ENCODE measurements at places on chromosomes 2 and 18.

DNA sequence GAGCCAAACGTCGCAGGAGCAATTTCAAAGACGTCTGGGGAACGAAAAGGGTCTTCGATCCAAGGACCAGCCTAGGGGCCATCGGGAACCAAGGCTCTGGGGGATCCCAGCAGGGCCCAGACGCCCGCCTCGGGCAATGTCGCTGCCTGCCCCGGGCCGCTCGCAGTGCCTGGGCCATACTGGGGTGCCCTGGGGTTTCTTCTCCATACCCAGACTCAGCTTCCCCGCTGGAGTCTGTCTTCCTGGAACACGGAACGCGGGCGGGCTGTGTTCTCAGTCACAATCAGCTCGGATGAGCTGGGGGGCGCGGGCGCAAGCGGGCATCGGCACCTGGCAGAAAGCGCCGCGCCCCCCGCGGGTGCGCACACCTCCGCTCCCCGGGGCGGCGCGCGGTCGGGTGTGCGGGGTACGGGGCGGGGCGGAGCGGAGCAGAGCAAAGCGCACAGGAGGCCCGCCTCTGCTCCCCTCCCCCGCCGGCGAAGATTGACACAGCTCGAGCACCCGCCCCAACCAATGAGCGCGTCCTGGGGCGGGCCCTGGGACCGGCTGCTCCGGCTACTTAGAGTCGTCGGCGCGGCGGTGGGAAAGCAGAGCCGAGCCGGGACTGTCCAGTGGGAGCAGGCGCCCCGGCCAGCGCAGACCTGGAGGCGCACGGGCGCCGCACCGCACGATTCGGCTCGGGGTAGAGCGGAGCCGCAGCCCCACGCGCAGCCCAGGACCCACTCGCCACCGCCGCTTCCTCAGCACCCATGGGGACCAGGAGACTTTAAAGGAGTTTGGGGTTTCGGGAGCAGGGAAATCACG is at the start of gene LRATD1:
LRATD1 (plus strand) TSS at position 585 of the 804 bp plus-strand sequence. CDS start 1,263 bp downstream, outside the sequence.
- peak; percentile 88 for DNase-seq

DNA sequence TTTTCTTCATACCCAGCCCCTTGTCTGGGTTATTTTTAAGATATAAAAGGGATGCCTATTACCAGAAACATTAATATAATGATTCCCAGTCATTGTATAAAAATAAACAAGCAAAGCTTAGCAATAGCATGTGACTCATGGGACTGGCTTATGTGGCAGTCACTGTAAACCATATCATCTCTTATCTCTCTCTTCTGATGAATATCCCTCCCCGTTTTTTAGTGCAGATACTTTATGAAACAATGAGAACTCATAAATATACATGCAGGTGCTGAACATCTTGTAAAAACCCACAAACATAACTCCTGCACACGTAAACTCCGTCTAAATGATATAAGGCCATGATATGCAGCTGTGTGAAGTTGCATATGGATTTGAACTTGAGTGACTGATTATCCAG is 154.9 kb downstream of the MGAT5 start:
- no peak for DNase-seq

DNA sequence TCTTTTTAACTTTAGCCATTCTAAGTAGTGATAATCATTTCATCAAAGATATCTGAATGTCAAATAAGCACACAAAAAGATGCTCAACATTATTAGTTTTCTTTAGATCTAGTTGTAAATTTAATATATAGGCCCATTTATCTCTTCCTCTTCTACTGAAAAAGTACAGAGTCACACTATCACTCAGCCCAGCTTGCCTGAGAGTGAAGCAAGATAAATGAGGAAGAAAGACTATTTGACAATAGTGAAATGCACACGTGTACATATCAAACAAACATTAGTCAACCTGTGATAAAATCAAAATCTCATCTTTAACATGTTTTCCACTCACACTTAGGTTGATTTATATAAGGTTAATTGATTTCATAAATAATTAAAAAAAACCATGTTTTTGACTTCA is 83.5 kb upstream of the CCDC195 start:
- DNase-seq: no peak

DNA sequence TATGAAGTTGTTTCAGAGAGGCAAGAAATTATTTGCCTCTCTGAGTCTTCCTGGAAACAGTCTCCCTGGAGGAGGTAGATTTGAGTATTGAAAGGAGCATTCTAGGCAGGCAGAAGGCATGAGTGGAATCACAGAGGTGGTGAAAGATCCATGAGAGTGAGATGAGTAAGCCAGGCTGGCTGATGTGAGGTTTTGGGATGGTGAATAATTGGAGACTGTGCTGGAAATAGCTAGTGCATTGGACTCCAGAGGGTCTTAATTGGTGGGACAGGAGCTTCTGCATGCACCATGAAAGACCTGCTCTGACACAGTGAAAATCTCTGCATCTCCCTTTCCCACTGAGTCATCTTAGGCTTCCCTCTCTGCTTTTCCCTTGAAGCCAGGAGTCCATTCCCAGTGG is 46.3 kb downstream of the CDC42EP3 start:
- DNase-seq: no peak

DNA sequence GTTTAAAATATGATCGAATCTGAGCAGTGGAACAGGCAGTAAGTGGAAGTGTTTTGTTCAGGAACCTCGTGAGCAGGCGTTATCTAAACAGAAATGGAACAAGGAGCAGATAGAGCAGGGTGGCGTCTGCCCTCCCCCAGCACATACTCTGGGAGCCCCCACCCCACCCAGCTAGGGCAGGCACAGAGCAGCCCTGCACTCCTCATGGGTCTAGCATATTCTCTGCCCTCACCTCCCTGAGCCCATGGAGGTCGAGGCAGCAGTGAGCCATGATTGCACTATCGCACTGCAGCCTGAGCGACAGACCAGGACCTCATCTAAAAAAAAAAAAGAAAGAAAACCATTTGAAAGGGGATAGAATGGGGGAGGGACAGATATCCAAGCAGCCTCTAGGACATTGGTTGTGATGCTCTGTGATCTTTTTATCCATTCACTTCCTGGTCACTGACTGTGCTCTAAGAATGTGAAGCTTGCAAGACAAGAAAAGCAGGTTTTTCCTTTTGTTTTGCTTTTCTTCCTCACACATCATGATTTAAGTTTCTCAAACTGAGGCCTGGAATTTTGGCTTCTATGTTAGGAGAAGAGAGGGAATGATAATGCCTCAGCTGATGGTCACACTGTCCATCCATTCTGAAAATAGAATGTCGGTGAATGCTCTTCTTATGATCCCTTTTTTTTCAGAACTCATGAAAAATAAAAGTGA is 3.1 kb downstream of the MLPH start:
- DNase-seq: no peak

GRCh38 chr2:102753563-102754159 is 8.2 kb upstream of the TMEM182 start:
- peak; percentile 63 for DNase-seq

DNA sequence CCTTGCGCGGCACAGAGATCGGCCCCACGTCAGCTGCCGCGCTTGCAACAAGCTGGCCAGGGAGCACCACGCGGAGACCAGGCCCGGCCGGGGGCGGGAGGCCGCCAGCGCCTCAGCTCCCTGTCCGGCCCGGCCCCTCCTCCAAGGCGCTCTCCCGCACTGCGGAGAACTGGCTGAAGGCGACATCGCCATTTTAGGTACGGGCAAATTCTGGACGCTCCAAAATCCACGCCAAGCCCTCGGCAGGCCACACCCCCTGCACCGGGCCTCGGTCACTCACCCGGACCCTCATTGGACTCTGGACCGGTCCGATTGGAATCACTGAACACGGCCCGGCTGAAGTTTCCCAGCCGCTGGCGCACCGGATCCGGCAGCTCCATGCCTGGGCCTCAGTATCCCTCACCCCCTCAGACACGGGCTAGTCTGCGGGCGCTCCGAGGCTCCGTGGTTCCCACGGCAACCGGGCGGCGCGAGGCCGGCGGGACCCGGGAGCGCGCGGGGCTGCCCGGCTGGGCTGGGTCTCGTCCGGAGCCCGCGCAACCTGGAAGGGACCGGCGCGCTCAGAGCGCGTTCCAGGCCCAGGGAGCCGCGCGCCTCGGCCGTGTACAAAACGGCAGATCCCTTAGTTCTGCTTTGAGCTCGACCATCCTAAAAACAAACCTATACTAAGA is at the start of gene TMEM17:
TMEM17 (minus strand) TSS at position 446 of the 671 bp plus-strand sequence; CDS start at position 380, 66 bp downstream.
- peak; percentile 90 for DNase-seq

GRCh38 chr2:86825693-86826381 is 35.1 kb upstream of the CD8A start:
- DNase-seq: no peak

- DNase-seq: no peak
Measured at GRCh38 chr2:7089898-7090510, 172.8 kb downstream of the RNF144A start.

- no peak for DNase-seq
Measured at GRCh38 chr2:48736251-48736650, 19.3 kb downstream of the LHCGR start.

DNA sequence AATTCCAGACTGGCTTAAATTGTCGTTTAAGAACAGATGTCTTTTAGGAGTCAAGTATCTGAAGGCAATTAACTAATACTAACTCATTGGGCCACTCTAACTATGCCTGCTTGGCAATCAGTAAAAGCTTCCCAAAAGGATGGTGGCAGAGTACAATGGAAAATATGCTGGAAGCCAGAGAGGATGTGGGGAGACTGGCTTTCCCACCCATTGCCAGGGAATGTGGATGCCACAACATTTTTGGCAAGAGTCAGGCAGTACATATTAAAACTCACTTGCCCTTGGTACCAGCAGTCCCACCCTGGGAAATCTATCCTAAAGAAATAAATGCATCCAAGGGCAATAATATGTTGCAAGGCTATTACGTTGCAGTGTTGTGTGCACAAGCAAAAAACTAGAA is 74.0 kb upstream of the FZD7 start:
- no peak for DNase-seq

DNA sequence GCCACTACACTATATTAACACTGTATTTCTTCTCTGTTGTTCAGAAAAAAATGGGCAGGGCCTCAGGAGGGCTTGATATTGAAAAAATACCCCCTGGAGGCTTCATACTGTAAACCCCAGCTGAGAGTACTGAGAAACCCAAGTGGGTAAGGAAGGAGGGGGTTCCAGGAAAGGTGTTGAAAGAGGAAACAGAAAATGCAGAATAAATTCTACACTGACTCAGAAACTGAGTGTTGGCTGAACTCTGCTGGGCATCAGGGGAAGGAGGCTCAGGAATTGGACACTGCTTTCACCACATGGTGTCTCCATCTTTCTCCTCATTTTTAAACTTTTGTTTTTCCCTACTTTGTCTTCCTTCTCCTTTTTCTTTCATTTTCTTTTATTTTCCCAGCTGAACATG is 253.7 kb downstream of the DYM start:
- DNase-seq: no peak

- DNase-seq: peak; percentile 32
Measured at GRCh38 chr2:127508631-127509034, 17.7 kb downstream of the IWS1 start.

- DNase-seq: no peak
Measured at GRCh38 chr2:65033178-65033577, 23.0 kb upstream of the CEP68 start.

- DNase-seq: no peak
Measured at GRCh38 chr2:124755386-124755785, 730.3 kb downstream of the CNTNAP5 start.

GRCh38 chr2:190649798-190650390 is 1.0 kb downstream of the NAB1 start:
- peak; percentile 58 for DNase-seq

DNA sequence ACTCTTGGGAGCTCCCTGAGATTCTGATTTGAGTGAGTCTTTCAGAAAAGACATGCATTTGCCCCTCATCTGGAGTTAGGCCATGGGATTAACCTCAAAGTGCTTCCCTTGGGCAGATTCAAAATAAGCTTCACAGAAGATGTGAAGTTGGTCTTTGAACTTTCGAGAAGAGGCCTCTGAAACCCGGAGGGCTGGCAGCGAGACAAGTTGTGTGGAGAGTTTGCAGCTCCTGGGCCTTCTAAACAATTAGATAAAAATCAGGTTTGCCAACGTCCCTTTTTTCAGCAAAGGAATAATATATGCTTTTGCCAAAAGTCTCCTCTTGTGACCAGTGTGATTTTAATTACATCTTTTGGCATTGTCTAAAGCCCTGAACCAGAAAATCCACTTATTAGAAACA is 489.7 kb downstream of the SOX11 start:
- DNase-seq: no peak

DNA sequence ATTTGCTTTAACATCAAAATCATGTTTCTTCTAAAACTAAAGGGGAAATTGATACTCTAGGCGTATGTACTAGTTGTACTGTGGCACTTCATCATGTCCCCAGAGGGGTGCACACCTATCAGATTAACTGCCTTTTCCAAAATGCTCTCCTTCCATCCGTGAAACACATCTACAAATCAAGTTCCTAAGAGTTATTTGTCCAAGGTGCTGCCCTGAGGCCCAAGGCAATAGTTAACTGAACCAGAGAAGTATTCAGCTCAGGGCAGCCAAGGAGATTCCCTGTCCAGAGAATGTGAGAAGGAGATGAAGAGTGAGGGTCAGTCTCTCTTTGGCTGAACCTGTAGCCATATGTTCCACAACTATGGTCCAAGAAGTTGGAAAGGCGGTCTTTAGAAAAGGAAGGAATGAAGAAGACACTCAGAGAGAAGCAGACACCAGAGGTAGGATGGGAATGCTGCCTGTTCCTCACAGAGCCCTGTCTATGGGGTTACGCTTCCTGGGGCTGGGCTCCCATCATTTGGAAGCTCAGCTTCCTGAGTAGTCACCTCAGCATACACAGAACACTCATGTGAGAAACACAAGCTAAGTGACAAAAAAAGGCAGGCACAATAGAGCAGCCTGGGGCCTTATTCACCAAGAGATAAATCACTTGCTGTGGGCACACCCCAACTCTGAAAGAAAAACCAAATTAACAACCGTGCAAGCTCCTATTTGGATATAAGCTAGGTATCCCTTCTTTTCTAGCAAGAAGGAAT is 55.6 kb downstream of the ANKRD44 start:
- DNase-seq: no peak

DNA sequence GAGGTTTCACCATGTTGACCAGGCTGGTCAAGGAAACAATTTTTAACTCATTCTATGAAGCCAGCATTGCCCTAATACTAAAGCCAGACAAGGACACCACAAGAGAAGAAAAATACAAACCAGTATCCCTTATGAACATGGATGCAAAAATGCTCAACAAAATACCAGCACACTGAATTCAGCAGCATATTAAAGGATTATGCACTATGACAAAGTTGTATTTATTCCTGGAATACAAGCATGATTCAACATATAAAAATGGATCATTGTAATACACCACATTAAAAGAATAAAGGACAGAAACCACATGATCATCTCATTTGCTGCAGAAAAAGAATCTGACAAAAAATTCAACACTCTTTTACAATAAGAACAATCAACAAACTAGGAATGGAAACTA is 138.7 kb downstream of the RAB3GAP1 start:
- DNase-seq: no peak

DNA sequence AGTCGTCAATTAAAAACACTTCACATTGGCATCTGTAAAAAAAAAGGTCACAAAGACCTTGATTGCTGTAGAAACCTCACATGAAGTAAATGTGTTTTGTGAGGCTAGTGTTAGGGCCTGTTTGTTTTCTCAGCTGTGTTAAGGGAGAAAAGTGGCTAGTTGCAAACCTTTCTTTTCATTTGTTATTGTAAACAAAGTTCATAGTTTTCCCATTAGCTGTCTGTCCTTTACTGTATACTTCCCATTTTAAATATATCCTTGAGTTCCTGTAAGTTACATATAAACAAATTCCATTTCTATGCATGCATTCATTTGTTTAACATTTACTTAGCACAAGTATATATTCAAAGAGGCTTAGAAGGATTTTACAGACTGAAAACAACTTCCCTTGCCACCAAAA is 1250.2 kb downstream of the LRP1B start:
- DNase-seq: no peak

- no peak for DNase-seq
Measured at GRCh38 chr2:42069568-42069967, 21.7 kb downstream of the PKDCC start.
